ENCODE measurements at places on chromosomes 5 and 9.

DNA sequence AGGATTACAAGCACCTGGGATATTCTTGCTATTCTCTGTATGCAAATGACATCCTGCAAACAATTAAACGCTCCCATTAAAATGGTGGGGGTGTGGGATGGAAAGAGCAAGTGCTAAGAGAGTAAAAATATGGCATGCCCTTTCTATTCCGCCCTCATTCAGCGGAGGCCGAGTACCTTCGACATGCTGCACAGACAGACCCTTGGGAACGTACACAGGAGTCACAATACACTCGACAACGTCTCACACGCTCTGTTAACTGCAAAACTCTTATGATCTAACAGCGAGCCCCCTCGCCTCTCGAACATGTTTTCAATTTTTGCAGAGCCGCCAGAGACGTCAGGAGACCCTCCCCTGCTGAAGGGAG, 322.2 kb downstream of the CEMIP2 start:
- DNase-seq = peak; percentile 29

- DNase-seq = no peak
Measured at GRCh38 chr5:97231025-97231636, 48.1 kb upstream of the RIOK2 start.

DNA sequence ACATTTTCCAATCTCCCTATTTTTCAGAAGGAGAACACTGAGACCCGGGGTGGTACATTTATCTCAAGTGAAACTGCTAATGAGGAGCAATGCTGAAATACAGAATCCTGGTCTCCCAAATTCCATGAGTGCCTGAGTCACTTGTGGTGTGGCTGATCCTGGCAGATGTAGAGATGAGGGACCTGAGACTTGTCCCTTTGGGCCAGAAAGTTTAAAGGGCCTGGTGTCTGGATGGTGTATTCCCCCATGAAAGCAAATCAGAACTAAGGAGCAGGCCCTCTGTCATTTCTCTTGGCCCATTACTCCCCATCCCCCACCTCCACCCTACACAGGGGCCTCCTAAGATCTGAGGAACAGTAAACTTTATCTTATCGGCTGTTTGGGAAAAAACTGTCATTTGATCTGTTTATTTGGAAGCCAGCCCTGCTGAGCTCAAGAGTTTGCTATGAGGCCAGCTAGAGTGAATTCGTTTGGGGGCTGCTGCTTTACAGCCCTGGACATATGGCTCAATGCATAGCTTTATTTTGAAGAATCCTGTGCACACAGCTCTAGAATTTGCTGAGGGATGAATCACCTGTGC, 140.3 kb downstream of the LHFPL2 start:
- no peak for DNase-seq

DNA sequence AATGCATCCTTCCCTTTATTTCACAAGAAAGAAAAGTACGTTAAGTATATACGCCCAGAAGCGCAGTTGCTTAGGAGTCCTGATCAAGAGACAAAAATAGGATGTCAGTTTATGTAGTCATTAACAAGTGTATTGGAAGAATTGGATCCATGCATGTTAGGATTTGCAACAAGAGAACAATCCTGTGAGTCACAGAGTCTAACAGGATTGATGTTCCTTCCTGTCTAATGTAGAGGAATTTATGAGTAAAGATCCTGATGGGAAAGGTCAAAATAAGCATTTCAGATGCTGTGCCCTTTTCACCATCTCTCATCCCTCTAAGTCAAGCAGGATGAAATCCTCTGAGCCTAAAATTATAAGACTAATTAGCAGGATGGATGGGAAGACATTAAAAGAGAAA, 406.0 kb upstream of the GRIA1 start:
- DNase-seq = no peak

GRCh38 chr5:96814041-96814440, 6.3 kb upstream of the ERAP1 start:
- DNase-seq = no peak

GRCh38 chr9:71308454-71308853, 187.0 kb upstream of the TRPM3 start:
- DNase-seq = no peak

DNA sequence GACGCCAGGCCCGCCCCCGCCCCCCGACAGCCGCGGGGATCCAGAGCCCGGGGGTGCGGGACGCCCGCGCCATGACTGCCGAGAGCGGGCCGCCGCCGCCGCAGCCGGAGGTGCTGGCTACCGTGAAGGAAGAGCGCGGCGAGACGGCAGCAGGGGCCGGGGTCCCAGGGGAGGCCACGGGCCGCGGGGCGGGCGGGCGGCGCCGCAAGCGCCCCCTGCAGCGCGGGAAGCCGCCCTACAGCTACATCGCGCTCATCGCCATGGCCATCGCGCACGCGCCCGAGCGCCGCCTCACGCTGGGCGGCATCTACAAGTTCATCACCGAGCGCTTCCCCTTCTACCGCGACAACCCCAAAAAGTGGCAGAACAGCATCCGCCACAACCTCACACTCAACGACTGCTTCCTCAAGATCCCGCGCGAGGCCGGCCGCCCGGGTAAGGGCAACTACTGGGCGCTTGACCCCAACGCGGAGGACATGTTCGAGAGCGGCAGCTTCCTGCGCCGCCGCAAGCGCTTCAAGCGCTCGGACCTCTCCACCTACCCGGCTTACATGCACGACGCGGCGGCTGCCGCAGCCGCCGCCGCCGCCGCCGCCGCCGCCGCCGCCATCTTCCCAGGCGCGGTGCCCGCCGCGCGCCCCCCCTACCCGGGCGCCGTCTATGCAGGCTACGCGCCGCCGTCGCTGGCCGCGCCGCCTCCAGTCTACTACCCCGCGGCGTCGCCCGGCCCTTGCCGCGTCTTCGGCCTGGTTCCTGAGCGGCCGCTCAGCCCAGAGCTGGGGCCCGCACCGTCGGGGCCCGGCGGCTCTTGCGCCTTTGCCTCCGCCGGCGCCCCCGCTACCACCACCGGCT, 1.0 kb downstream of the FOXE1 start:
- DNase-seq = no peak

- DNase-seq = no peak
Measured at GRCh38 chr9:81590688-81591087, 98.7 kb downstream of the TLE1 start.

DNA sequence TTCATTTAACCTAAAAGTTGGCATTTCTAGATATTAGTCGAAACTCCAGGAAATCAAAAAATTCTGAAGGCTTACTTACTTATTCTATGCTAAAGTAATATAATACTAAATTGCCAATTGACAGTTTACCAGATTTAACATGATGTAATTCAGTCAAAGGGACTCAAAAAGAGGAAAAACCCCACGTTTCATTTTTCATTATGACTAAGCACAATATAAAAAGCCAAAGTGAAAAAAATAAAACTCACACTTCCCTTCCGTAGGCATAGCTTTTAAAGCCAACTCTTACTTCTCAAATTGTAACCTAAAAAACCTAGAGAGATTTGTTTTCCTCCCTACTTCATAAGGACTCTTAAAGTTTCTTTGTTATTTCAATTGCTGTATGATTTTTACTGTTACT, 146.6 kb downstream of the RAPGEF6 start:
- DNase-seq = no peak

DNA sequence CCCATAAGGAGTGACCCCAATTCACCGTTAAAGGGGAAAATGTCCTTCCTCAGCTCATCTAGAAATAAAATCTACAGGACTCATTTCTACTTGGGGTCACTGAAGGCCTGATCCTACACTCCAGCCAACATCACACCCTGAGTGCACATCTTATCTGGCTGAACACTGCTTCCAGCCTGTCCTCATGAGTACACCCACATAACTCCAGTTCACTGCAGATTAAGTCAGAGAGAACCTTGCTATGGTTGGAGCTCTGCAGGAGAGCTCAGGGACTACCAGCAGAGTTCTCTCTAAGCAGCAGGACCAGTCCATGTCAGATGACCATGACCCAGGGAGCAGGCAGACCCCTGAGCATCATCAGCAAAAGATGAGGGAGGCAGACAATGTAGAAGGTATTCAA, 126.9 kb upstream of the MAP3K1 start:
- no peak for DNase-seq

DNA sequence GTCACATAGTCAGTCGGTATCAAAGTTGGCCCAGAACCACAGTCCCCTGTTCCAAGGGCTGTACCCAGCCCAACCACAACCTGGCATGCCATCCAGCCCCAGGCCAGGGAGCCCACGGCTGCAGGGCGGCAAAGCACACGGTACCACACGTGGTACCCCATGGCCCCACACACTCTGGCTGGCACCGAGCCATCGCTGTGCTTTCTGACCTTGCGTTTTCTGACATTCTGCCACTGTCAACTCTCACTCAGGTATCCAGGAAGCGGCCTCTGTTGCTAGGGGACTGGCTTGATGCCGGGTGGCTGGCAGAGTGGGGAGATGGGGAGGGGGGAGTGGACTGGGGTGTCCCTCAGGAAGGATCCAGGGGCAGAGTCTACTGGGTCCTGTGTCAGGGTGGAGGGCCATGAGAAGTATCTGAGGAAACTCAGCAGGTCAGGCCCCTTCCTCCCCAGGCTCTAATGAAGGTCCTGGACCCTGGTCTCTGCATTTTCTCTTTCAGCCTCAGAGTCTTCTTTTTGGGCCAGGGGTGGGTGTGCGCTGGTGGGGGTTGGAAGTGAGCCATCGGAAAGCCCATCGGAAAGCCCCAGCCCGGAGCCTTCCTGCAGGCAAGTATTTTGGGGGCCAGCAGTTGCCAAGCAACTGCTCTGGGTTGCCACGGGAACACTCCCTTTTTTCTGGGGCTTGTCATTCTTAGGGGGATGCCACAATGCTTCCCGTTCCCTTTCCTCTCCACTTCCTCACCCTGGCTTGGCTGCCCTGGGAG, 21.0 kb upstream of the RALGDS start:
- DNase-seq = no peak

GRCh38 chr9:268616-269015, 54.0 kb downstream of the DOCK8 start:
- no peak for DNase-seq

Data from cerebellar nuclear complex (tissue), 1 donor.